Bronchus fibroblast of lung (primary cell): ENCODE measurements at places on chromosomes 12 and 14. TPM values are rescaled to one million over a fixed set of nuclear protein-coding genes. Genes with fewer than 3 reads are reported as not detected.

CMTM5 gene
- 0.67 and 0.89 TPM in 2 replicates for total RNA-seq

FAM90A1 gene
- total RNA-seq, result 0.15 and 0.17 TPM in 2 replicates

MANSC1 gene
- total RNA-seq, result 2.4 and 2.5 TPM in 2 replicates

KRT6C gene
- total RNA-seq, result not detected in 2 replicates

CCDC38 gene
- total RNA-seq, result not detected in 2 replicates

FAM234B gene
- 4.6 and 5.0 TPM in 2 replicates for total RNA-seq

CELA1 gene
- not detected in 2 replicates for total RNA-seq

PTPRO gene
- 0.15 and 0.17 TPM in 2 replicates for total RNA-seq

EMP1 gene
- total RNA-seq, result 356 and 471 TPM in 2 replicates

NAV3 gene
- total RNA-seq, result 18.5 and 18.9 TPM in 2 replicates

TDRD9 gene
- 0.15 and 0.84 TPM in 2 replicates for total RNA-seq

FRMD6 gene
- total RNA-seq, result 96.6 and 105 TPM in 2 replicates

IL26 gene
- not detected in 2 replicates for total RNA-seq

CLEC14A gene
- total RNA-seq, result 6.2 and 7.6 TPM in 2 replicates

NGB gene
- not detected in 2 replicates for total RNA-seq

RNF31 gene
- 49.9 and 53.7 TPM in 2 replicates for total RNA-seq

SLC39A5 gene
- 0.15 TPM in 1 of 2 replicates, not detected in the other for total RNA-seq

CLEC2A gene
- total RNA-seq, result not detected in 2 replicates

POLR3B gene
- 9.8 and 10.1 TPM in 2 replicates for total RNA-seq

BATF gene
- total RNA-seq, result not detected in 2 replicates

TRIM9 gene
- total RNA-seq, result 0.15 and 0.17 TPM in 2 replicates

ALX1 gene
- 0.34 and 0.45 TPM in 2 replicates for total RNA-seq

FZD10 gene
- total RNA-seq, result not detected in 2 replicates

ASIC1 gene
- 1.5 and 1.7 TPM in 2 replicates for total RNA-seq

FANCM gene
- total RNA-seq, result 4.2 and 6.6 TPM in 2 replicates

ZBTB1 gene
- 14.4 and 18.7 TPM in 2 replicates for total RNA-seq

ACOT6 gene
- total RNA-seq, result not detected in 2 replicates

ERBB3 gene
- 0.17 and 0.45 TPM in 2 replicates for total RNA-seq

CLEC9A gene
- not detected in 2 replicates for total RNA-seq

SYCP3 gene
- 0.50 TPM in 1 of 2 replicates, not detected in the other for total RNA-seq

DBX2 gene
- total RNA-seq, result not detected in 2 replicates

SIX6 gene
- total RNA-seq, result not detected in 2 replicates
